ENCODE measurements at places on chromosomes 1 and 21. TPM values are rescaled to one million over a fixed set of nuclear protein-coding genes. Genes with fewer than 3 reads are reported as not detected.

The STK40 gene
- 34.6 TPM for total RNA-seq

The GBP5 gene
- not detected for total RNA-seq

GRCh38 chr1:30345491-30346130 is 377.8 kb downstream of the MATN1 start:
- DNase-seq, result no peak

DNA sequence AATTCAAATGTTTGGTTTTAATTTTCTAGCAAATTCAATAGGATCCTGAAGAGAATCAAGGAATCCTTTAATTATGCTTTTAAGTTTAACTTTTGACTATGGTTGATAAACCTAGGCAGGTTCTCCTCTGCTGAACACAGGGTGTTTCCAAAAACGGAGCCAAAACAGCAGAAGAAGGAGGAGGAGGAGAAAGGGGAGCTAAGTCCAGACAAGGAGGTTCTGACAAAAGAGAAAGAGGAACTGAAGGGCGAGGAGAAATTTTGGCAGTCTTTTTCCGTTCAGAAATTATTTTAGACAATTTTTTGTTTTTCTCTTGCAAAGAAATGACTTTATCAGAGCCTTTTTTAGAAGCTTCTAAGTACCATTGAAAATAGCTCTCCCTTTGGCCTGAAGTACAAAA is 33.2 kb upstream of the FNBP1L start:
- no peak for DNase-seq

- DNase-seq, result no peak
Observed at GRCh38 chr1:218890451-218890850, 283.2 kb upstream of the LYPLAL1 start.
